ENCODE measurements at places on chromosomes 5 and 9.
A peak's percentile ranks its signal among the peaks of the same experiment; 100 is the strongest.

DNA sequence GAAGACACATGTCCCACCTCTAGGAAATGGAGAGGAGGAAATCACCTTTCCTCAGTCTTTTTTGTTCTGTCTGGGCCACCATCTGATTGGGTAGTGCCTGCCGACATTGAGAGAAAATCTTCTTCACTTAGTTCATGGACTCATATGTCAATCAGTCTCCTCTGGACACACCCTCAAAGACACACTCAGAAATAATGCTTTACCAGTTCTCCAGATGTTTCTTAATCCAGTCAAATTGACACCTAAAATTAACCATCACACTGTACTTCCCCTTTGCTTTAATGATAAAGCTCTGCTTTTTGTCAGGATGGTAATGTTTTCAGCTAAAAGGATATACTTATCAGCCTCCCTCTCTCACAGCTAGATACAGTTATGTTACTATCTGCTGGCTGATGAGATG is 267.3 kb downstream of the CD180 start:
- no peaks in the 10 kb centered on the region for H3K4me1 ChIP-seq
- H3K27ac ChIP-seq: no peak overlapping the region
- H3K4me3 ChIP-seq: no peak overlapping the region
- no peak for DNase-seq
- H3K36me3 ChIP-seq: no peaks in the 10 kb centered on the region
- peaks cover 18% of the 10 kb centered on the region for H3K27me3 ChIP-seq

DNA sequence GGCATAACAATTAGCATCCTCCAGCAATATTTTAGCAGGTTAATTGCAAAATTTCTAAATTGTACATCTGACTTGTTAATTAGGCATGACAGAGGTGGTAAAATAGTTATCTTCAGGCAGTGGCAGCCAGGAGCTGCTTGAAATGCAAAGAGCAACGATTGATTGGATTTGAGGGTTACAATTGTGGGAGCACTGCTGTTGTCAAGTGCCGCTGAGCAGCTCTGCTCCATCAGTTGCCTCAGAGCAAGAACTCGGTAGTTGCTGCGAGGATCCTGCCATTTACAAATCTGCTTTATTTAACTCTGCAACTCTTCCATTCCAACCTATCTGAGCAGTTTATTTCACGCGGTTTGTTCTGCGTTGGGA is 12.6 kb downstream of the PBX3 start:
- H3K4me3 ChIP-seq: peak overlapping the region; percentile 39
- peaks cover 14% of the 10 kb centered on the region for H3K4me1 ChIP-seq
- DNase-seq: no peak
- H3K27me3 ChIP-seq: no peaks in the 10 kb centered on the region
- H3K36me3 ChIP-seq: peaks cover 8% of the 10 kb centered on the region

GRCh38 chr9:7287065-7287464 is 512.5 kb downstream of the DMAC1 start:
- peaks cover 11% of the 10 kb centered on the region for H3K27me3 ChIP-seq
- DNase-seq: no peak
- H3K36me3 ChIP-seq: no peaks in the 10 kb centered on the region
- H3K4me1 ChIP-seq: no peaks in the 10 kb centered on the region
- no peak overlapping the region for H3K4me3 ChIP-seq

GRCh38 chr9:133080161-133080560 is 18.4 kb downstream of the CEL start:
- no peak overlapping the region for H3K27ac ChIP-seq
- no peak for DNase-seq
- no peak overlapping the region for H3K4me3 ChIP-seq
- no peaks in the 10 kb centered on the region for H3K4me1 ChIP-seq
- H3K27me3 ChIP-seq: peaks cover 16% of the 10 kb centered on the region

- no peak for DNase-seq
- peak overlapping the region; percentile 99 for H3K4me3 ChIP-seq
- no peaks in the 10 kb centered on the region for H3K27me3 ChIP-seq
- H3K27ac ChIP-seq: peak overlapping the region; percentile 97
- peaks cover 45% of the 10 kb centered on the region for H3K4me1 ChIP-seq
These were observed 4.4 kb downstream of the ST8SIA4 start for GRCh38 chr5:100898504-100899346.

Data from T-helper 2 cell treated with Interferon-gamma antibody and Interleukin-4, amounts not matched to agents 5 μg/mL and 100 μg/mL, for 36 hours (primary cell).